ENCODE measurements at places on chromosomes 5 and 9. TPM values are rescaled to one million over a fixed set of nuclear protein-coding genes. Genes with fewer than 3 reads are reported as not detected.

- no peak for DNase-seq
Observed at GRCh38 chr9:134069480-134070399, 1.9 kb upstream of the BRD3 start.

DNA sequence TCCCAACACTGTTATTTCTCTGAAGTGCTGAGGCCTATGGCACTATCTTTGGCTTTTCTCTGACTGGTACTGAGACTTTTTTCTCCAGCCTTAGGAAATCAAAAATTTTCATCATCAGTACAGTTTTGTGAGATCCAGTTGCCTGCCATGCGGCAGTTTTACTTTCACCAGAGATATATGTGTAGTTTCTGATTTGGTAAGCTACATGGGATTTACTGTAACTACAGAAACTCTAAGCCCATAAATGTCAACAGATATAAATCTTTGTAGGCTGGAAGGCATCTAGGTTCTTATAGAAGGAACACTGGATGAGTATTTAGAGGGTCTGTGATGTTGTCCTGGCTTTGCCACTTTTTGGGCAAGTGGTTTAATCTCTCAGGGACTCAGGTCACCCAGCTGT lies 69.0 kb downstream of the DOCK2 start:
- no peak for DNase-seq

GRCh38 chr5:9335754-9336495 lies 209.9 kb downstream of the SEMA5A start:
- no peak for DNase-seq

- no peak for DNase-seq
Observed at GRCh38 chr9:108800632-108801099, 55.1 kb downstream of the ACTL7B start.

DNA sequence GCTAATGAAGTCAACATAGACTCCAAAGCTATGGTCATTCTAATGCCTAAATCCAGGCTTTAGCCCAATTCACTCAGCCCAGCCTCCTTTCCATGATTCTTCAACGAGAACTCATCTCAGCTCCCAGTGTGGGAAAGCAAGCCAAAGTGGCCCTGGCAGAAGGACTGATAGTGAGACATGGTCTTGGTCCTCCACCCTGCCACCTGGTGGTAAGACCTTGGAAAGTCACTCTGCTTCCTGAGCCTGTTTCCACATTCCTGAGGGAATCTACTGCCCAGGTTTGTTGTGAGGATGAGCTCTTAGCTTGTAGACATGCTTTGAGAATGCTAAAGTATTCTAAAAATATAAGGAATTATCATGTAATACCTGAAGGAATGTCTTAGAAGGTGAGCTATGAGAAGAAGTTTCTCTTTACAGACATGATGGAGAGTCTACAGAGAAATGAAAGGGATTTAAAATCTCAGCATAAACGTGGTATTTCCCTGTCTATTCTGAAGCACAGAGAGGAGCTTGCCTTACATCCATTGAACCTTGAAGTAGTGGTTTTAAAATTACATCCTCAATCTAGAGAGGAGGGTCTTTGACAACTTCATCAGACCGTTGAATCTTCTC lies 173.5 kb downstream of the TRIM32 start:
- peak; percentile 88 for DNase-seq

- DNase-seq, result no peak
Observed at GRCh38 chr9:98365227-98365669, 109.8 kb upstream of the TBC1D2 start.

GRCh38 chr5:2191972-2192371 lies 309.2 kb upstream of the IRX4 start:
- DNase-seq, result no peak

DNA sequence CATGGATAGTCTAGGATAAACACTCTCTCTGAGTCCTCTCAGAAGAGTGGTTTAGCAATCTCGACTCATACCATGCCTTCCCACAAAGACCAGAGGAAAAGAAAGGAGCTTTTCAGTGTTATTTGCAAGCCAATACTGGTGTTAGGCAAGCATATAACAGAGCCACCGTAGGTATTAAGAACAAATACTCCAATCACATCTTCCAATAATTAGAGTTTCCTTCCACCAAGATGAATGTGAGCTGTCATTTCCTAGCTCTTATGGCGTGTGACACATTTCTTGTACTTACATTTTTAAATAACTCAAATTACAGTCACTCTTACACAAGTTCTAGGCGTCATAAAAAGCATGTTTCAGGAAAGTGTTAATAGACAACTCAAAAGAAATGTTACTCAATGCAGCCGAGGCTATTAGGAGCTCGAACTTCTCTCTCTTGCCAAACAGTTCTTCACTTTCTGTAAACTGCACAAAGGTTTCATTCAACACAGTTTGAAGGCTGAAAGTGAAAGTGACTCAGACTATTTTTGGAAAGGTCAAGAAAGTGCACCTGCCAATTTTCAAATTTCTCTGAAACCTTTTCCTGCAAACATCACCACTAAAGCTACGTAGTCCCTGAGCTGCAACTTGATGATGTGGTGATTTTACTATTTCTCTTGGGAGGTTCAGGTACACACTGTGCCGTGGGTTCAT lies 153.8 kb downstream of the AUH start:
- DNase-seq, result no peak

GRCh38 chr9:98538203-98538602 lies 170.5 kb downstream of the GABBR2 start:
- no peak for DNase-seq

GRCh38 chr9:87525546-87526303 lies 28.1 kb downstream of the DAPK1 start:
- no peak for DNase-seq

- no peak for DNase-seq
Observed at GRCh38 chr5:157750320-157750719, 6.8 kb downstream of the LSM11 start.

IGIP gene
- 21.3 TPM for total RNA-seq

SH3TC2 gene
- 0.93 TPM for total RNA-seq

All from posterior vena cava (tissue), 2 donors.